ENCODE measurements at places on chromosomes 7 and 10.
A peak's percentile ranks its signal among the peaks of the same experiment; 100 is the strongest.

DNA sequence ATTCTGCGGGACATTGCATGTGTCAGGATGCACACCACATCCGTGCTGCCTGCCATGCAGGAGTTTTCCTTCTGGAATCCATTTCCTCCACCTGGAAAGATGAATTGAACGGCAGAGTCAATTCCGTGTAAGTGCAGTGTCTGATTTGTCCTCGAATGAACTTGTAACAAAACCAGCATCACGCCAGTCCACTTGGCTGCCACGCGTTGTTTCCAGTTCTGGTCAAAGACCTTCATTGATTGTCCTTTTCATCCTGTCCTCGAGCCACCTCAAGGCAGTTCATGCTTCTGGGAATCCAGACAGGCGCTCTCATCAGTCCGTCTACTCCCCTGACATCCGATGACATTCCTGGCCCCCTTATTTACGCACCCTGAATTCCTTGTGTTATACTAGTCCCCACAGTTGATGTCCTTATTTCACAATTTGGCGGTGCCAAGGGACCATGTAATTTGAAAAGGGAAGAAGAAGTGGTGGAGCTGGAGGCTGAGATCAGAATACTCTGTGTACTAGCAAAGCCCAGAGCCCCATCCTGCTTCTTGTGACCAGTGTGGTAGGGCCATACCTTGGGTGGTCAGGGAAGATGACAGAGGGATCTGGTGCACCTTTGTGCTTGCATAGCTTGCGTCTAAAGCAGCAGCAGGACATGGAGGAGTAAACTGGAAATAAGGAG, 502.2 kb downstream of the PLXNA4 start:
- no peak for DNase-seq

DNA sequence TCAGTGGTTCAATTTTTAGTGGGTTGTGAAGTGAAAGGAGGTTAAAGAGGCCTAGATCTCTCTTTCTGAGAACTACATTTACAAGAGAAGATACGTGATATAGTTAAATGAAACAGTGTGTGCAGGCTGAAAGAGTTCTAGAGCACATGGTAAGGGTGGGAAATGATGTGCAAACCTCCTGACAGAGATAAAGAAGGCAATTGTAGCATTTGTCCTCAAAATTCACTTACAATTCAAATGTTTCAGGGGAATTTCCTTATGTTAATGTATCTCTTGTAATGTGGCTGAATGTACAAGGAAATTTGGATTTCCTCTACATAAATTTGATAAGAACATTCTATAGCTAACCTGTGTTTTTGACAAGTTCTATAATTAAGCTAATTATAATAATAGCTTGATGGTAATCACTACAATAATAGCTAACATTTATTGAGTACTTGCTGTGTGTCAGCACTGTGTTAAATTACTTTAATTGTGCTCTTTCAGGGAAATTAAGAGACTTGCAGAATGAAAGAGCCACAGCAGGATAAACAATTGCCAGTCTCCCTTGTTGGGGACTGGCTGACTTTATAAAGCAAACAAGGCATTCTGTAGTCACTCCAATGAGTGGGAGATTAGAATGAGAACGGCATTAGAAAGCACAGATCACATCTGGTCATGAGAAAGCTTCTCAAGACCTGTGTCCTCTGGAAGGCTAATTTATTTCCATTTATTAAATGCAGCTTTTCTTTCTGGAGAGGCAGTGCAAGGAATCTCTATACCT, 139.7 kb upstream of the TMEM72 start:
- peak; percentile 13 for DNase-seq

- DNase-seq = no peak
Measured at GRCh38 chr10:79430936-79431335, 14.5 kb downstream of the ZCCHC24 start.

DNA sequence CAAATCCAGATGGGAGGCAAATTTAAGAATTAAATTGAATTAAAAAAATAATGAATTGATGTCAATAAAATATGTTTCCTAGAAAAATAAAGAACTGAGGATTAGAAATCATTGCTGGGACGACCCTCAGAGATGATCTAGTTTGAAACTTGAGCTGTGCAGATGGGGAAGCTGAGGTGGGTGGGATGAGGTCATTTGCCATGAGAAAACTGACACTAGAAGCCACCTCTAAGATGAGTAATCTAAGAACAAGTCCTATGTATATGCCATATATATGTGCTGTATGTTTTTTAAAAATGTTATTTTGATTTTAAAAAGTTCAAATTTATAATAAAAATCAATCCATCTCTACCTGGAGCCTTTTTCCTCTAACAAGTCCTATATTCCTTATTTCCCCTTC, 135.7 kb downstream of the RSU1 start:
- DNase-seq = no peak

DNA sequence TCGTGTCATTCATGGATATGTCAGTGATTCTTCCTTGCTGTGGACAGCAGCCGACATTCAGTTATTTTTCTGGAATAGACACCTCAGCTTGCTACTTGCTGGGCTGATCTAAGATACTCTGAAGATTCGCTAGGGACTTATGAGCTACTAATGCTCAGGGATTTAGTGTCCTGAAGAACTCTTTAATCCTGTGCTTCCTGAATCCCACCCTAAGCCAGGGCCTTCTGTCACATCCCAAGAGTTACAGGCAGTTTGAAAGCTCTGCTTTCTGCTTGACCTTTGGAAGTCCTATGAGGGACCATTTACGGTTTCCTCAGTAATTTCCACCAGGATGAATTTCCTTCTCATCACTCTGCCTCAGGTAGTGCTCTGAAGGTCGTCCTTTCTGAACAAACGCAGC, at the start of gene PDE6C:
Gene PDE6C, plus strand, starts transcription at position 227 of the 400 bp plus-strand sequence. CDS start 189 bp downstream, outside the sequence.
- no peak for DNase-seq

DNA sequence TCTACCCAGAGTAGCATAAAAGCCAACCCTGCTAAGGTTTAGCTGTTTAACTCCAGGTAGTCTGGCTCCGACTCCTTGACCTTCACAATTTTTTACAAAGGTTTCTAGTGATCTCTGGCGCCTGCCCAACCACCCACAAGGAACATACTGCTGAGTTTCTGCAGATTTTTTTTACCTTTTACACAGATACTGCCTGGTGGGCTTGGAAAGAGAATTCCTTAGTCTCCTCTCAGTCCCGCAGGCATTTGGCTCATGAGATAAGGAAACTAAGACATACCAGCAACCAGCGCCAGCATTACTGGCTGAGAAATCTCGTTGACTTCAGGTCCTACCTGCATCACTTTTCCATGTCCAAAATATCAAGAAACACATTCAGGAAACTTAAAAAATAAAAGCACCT, 51.1 kb upstream of the LYZL1 start:
- DNase-seq = no peak

DNA sequence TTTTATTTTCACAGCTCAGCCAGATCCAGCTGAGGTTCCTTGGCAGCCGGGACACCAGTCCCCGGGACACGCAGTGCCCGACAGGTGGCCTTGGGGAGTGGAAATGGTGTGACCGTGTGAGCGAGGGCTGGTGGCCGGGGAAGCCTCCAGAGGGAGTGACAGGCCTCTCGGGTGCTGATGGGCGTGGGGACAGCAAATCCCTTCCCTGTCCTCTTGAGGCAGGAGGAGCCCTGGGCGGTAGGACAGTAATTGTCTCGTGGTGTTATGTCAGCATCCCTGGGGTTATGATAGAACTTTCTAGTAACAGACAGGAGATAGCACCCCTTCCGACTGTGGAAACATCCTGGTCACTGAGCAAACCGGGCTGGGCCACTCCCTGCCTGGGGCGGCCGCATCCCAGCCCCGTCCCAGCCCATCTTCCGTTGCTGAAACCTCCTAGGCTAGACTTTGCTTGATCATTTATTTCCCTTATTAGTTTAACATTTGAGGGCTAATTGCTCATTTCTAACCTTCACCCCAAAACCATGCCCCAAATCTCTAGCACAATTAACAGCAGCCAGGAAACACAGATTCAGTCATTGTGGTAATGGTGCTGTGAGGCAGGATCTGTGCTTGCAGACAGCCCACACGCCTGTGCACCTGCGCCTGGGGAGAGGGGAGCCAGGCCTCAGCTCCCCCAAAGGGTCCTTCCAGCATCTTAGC, 63.3 kb downstream of the ELFN1 start:
- DNase-seq = no peak

GRCh38 chr10:101071885-101072433, 10.2 kb downstream of the KAZALD1 start:
- no peak for DNase-seq

DNA sequence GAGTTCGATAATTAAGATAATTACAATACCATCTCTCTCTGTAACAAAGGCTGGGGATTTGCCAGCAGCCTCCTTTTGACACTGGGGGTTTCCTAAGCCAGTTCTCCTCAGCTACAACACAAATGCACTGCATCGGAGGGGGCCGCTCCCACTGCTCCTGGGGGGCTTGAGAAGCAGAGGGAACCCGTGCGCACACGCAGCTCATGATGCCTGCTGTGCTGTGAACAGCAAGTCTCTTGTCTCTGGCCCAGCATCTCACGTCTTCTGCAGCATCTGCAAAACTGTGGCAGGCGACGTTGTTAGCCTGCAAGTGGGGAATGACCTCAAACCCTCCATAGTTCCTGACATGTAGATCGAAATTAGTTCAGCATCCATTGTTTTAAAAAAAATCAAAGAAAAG, 5.5 kb downstream of the VIPR2 start:
- no peak for DNase-seq

DNA sequence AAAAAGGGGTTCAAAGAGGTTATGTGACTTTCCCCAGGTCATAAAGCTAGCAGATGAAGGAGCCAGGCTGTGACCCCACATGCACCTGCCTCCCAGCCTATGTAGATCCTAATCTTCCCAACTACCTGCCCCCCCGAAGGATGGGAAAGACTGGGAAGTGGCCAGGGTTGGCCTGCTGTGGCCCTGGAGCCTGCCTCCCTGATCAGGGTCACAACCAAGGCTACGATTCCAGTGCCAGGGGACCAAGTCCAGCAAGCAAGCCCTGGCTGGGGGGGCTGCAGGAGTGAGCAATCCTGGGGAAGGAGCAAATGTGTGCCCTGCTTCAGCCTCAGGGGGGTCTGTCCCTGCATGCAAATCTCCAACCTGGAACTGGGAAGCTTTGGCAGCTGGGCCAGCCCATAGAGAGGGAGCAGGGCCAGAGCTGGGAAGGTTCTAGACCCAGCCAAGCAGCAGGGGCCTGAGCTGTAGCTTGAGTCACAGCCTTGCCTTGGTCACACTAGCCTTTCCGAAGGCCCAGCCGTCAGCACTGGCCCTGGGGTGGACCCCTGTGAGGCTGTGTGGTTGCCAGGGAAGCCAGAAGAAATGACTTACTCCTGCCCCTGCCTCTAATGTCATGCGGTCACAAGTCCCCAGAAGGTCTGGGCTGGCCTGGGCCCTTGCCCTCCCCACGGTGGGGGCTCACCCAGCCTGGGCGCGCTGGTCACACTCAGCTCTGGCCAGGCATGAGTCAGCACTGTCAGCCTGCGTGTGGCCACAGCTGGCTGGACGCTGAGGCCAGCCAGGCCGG, 96.4 kb upstream of the ZMIZ1 start:
- no peak for DNase-seq

Measured in NCI-H1436 treated with DMSO at 0.1 percent for 48 hours (cell line).